ENCODE measurements at places on chromosomes 16 and 17. TPM values are rescaled to one million over a fixed set of nuclear protein-coding genes. Genes with fewer than 3 reads are reported as not detected.

DNA sequence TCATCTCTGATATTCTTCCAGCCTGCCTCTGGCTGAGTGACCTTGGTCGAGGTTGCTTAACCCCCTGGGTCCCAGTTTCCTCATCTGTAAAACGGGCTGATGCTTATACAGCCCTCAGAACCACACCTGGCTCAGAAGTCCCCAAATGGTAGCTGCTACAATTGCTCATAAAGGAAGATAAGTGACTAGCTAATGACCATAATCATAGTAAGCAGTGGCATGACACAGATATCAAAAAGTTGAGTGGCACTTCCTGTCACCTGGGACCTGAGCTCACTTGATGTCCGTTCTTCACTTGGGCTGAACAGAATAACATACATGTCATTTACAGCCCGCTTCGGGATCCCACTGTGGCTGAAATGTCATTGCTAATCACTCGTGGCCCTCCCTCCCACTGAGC is 1.8 kb downstream of the MGRN1 start:
- DNase-seq, result no peak

GRCh38 chr17:83088909-83089308 is 9.5 kb downstream of the METRNL start:
- DNase-seq, result no peak

DNA sequence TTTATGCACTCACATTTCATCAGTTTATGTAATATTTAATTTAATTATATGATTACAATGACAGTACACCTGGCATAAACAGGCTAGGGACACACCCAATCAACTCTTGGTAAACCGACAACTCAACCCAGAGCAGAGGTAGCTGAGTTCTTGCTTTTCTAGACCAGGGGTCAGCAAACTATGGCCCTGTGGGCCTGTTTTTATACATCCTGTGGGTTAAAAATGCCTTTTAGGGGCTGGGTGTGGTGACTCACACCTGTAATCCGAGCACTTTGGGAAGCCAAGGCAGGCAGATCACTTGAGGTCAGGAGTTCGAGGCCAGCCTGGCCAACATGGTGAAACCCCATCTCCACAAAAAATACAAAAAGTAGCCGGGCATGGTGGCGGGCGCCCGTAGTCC is 99.2 kb upstream of the TMEM97 start:
- DNase-seq, result no peak

The SHMT1 gene
- total RNA-seq, result 17.8 TPM

GRCh38 chr16:67241008-67241900 is 6.0 kb downstream of the FHOD1 start:
- peak; percentile 68 for DNase-seq

The GNGT2 gene
- not detected for total RNA-seq

The BOLA2 gene
- 50.0 TPM for total RNA-seq

GRCh38 chr16:64445245-64445644 is 676.6 kb downstream of the CDH11 start:
- no peak for DNase-seq

- DNase-seq, result no peak
Observed at GRCh38 chr16:21263640-21264570, 14.2 kb downstream of the CRYM start.

The CCL3 gene
- total RNA-seq, result not detected

DNA sequence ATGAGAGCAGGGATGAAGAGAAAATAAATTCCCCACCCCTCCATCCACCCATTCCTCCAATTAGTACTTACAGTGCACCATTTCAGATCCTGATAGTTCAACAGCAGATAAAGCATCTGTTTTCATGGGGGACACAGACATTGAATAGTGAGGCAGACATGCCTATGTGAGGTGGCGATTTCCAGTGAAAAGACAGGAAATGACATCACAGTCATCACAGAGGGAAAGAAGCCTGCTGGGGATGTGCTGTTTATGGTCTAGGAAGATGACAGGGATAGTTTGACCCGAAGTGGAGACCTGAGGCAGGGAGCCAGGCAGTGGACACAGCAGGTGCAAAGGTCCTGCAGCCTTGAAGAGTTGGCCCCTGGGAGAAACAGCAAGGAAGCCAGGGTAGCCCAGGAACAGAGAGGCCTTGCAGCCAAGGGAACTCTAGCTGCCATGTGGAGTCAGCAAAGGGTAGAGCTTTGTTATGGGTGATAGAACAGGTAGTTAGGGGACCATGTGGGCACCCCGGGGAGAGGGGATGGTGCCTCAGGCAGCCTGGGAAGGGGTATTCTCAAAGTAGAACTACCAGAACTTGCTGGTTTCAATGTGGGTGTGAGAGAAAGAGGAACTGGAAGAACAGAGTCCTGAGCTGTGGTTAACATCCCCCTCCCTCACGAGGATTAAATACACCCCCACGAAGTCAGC is 256.6 kb downstream of the CPPED1 start:
- DNase-seq, result no peak

DNA sequence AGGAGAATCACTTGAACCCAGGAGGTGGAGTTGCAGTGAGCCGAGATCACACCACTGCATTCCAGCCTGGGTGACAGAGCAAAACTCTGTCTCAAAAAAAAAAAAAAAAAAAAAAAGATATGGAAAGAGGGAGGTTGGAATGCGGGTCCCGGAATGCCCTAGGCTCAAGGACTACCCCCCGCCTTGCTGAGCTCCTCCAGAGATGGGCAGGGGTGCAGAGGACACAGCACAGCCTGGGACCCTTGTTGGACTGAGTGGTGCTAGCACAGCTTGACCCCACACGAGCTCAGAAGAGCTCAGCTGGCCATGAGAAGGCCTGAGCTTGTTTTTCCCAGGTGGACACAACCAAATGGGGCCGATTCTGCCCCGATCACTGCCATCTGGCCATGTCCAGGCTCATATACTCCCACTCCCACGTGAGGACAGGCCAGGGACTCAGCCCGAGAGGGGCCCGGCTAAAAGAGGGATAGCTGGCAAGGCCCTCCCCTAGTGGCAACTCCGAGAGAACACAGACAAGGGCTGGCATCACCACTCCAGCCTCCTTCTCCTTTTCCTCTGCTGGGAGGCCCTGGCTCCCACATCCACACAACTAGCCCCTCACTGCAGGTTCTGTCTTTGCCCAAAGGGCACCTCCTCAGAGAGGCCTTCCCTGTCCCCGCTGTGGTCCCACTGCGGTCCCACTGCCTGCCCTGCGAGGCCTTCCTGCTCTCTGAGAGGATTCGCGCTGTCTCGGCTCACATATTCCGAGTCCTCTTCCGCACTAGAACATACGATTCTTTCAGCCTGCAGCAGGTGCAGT is 11.0 kb downstream of the SGCA start:
- no peak for DNase-seq

The GDPD3 gene
- total RNA-seq, result 0.89 TPM

GRCh38 chr16:69644790-69645189 is 79.0 kb downstream of the NFAT5 start:
- no peak for DNase-seq

DNA sequence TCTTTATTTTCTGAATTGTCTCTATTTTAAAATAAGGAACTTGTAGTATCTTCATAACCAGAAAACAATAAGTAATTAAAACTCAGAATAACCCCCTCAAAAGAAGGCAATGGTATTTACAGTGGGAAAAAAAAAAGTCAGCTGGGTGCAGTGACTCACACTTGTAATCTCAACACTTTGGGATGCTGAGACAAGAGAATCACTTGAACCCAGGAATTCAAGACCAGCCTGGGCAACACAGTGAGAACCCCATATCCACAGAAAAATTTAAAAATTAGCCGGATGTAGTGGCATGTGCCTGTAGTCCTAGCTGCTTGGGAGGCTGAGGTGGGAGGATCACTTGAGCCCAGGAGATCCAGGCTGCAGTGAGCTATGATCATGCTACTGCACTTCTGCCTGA is 33.5 kb downstream of the ADAM11 start:
- no peak for DNase-seq

DNA sequence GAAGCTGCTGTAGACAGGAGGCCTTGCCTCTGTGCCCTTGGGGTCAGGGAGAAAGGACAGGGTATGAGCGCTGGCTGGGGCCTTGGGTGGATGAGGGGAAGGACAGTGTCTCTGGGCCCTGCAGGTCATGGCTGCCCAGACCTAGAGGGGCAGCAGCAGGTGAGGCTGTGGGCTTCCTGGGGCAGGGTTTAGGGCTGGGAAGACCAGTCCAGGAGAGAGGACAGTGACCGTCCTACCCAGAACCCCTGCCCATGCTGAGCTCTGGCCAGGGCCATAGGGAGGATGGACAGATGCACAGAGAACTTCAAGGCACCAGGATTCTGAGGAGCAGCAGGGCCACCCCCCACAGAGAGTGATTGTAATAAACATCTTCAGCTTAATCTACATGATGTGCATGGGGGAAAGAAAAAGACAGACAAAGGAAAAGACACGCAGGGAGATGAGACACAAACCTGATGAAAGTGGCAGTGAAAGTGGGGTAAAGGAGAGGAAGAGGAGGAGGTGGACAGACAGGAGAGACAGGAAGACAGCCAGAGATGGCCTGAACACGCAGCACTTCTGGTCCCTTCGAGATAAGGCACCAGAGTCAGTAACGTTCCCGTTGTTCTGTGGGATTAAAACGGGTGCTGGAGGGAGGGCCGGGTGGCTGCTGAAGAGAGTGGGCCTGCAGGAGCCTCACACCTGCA is 17.5 kb downstream of the FLOT2 start:
- no peak for DNase-seq

GRCh38 chr16:67842509-67843342 is 606 bp downstream of the THAP11 start:
- DNase-seq, result no peak

DNA sequence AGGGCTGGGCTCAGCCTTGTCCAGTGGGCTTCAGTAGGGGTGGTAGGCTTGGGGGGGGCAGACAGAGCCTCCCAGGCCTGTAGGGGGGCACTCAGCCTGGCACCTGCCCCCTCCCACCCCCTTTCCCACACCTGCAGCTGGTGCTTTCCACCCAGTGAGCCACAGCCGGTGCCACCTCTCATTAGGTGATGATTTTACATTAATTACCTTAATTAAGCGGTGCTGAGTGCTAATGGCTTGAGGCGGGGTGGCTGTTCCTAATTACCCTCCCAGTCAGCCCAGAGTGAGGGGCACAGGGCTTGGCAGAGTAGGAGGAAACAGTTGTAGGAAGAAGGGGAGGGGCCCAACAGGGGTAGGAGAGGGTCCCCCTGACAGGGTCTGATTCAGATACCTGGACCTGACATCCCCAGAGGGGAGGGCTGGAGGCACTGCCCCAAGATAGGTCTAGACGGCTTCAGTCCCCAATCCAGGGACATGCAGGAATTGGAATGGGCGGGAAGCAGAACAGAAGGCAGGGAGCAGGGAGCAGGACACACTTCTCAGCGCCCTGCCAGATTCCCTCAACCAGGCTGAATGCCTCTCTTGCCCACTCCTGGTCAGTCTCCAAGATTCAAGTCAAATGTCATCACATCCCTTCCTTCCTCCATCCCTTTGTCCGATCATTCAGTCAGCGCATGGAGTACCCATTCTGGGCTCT is 26.5 kb upstream of the PHF12 start:
- no peak for DNase-seq

- no peak for DNase-seq
Observed at GRCh38 chr17:33628500-33629346, 335.6 kb upstream of the ASIC2 start.

The NOD2 gene
- total RNA-seq, result not detected

The HAP1 gene
- 0.69 TPM for total RNA-seq

- no peak for DNase-seq
Observed at GRCh38 chr16:70610273-70611223, 35.8 kb upstream of the IL34 start.

The CD300LB gene
- total RNA-seq, result not detected

GRCh38 chr17:67289181-67289876 is 44.3 kb upstream of the HELZ start:
- DNase-seq, result no peak

The WDR45B gene
- total RNA-seq, result 107 TPM

The TEX19 gene
- total RNA-seq, result 0.20 TPM

- DNase-seq, result no peak
Observed at GRCh38 chr16:20850981-20851380, 44.7 kb downstream of the REXO5 start.

DNA sequence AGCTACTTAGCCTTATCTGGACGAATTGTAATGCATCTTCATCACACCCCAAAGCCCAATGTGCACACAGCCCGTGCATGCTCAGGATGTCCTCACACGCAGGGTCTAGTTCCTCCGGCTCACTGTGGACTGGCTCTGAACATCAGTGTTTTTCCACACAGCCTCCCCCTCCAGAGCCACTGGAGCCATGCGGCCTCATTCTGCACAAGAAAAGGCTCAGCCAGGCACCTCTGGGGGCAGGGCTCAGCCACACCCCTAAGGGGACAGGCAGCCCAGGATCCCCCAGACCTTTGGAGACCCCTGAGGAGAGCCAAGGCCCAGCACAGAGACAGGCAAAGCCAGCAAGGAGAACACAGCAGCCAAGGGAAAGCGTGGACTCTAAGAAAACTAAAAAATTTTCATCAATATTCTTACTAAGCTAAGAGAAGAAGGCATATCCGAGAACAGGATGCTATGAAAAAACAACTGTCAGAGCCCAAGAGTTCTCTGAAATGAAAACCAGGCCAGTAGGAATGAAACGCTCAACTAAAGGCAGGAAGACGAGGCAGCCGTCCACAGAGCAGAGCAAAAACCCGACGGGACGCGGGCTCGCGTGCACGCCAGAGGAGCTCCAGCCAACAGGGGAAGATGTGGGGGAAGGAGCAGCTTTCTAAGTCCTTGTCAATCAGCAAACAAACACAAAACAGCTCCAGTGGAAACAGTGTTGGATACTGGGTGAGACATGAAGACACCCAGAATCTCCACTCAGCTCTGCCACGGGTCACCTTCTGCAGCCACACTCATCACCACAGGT is 34.5 kb downstream of the MAP1LC3B start:
- no peak for DNase-seq

DNA sequence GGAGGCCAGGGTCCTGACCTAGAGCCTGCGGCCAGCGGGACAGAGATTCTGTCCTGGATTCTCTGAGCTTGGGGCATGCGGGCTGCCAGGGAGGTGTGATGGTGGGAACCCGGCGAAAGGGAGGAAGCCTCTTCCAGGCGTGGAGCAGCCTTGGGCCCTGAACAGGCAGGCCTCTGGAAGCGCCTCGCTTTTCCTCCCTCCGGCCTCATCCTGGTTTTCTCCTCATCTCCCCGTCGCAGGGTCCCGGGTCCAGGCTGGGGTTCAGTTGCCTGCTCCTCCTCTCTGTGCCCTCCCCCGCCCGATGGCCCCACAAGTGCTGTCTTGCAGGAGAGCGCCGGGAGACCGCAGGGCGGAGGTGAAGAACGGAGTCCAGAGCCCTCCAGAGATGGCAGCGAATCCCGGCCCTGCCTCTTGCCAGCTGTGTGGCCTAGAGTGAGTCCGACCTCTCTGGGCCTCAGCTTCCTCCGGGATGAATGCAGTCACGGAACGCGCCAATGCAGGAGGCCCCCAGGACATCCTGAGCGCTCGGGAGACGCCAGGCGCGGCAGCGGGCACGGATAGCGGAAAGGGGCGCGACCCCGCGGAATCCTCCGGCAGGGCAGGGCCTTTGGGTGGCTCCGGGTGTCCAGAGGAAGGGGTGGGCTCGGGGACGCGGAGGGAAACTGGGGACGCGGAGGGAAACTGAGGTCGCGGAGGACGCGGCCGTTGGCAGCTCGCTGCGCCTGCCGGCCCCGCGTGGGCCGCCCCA is 553 bp upstream of the RAB11FIP4 start:
- DNase-seq, result no peak

Measured in NCI-H460 (cell line).